ENCODE measurements at places on chromosomes 13 and 19.

- DNase-seq: no peak
Observed at GRCh38 chr13:26941345-26942174, 181.0 kb upstream of the GPR12 start.

GRCh38 chr13:67353941-67354340 lies 123.8 kb upstream of the PCDH9 start:
- no peak for DNase-seq

GRCh38 chr19:58509731-58510083 lies 2.1 kb downstream of the SLC27A5 start:
- no peak for DNase-seq

DNA sequence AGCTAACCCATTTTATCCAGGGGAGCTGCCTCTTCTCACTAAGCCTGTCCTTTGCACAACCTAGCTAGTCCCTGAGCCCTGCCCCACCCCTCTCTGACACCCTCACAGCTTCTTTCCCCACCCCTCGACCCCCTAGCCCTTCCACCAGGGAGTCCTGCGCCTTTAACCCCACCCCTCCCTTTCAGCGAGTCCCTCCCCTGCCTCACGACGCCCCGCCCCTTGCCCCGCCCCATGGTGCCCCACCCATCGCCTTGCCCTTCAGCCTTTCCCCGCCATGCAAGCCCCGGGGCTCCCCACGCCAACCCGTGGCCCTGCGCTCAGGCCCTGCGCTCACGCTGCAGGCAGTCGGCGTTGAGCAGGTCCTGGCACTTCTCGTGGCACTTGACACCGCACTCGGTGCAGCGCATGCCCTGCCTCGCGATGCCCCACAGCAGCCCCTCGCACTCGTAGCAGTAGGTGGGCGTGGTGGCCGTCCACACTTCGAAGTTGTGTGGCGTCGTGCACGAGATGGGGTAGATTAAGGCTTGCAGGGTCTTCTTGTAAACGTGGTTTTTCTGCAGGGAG lies 40.0 kb downstream of the UNC13A start:
- DNase-seq: no peak

GRCh38 chr19:14411938-14412245 lies 7.2 kb downstream of the DDX39A start:
- no peak for DNase-seq

GRCh38 chr13:98284679-98285078 lies 107.6 kb upstream of the RNF113B start:
- no peak for DNase-seq

- DNase-seq: no peak
Observed at GRCh38 chr19:32337084-32337808, 8.2 kb upstream of the ZNF507 start.

GRCh38 chr13:55577082-55577846 lies 1563.5 kb upstream of the PRR20A start:
- DNase-seq: no peak

DNA sequence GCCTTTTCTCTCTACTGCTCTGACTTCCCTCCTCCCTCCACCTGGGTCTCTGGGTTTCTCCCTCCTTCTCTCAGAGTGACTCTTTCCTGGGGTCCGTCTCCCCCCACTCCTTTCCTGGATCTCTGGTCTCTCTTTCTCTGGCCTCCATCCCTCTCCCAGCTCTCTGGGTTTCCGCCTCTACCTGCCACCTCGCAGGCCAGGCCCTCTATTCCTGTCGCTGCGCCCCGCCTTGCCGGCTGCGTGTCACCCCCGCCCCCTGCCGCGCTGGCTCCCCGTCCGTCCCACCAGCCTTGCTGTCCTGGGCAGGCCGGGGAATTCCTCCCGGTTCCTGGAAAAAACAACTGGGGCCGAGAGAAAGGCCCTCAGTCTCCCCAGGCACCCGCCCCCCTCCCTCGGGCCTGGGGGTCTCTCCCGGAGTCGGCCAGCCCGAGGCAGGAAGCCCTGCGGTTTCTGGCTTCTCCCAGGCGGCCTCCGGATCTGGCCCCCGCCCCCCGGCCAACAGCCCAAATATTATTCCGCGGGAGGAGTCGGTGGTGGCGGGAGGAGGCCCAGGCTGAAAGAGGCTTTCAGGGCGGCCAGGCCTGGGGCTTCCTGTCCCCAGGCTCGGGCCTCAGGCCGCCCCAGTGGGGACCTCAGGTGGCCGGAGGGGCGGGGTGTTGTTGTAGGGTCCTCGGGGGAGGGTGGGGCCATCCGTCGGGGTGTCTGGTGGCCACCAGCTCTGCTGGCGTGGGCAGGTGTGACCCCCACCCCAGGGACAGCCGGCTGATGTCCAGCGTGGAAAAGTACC lies 9.3 kb downstream of the IRF2BP1 start:
- no peak for DNase-seq

GRCh38 chr13:75946536-75947284 lies 310.6 kb downstream of the LMO7 start:
- no peak for DNase-seq

GRCh38 chr13:73138638-73139491 lies 80.1 kb downstream of the KLF5 start:
- no peak for DNase-seq

GRCh38 chr13:50426927-50427326 lies 411.7 kb downstream of the KCNRG start:
- no peak for DNase-seq

GRCh38 chr13:101579281-101579802 lies 126.9 kb downstream of the ITGBL1 start:
- no peak for DNase-seq

- DNase-seq: no peak
Observed at GRCh38 chr19:3206216-3206953, 18.1 kb upstream of the CELF5 start.

DNA sequence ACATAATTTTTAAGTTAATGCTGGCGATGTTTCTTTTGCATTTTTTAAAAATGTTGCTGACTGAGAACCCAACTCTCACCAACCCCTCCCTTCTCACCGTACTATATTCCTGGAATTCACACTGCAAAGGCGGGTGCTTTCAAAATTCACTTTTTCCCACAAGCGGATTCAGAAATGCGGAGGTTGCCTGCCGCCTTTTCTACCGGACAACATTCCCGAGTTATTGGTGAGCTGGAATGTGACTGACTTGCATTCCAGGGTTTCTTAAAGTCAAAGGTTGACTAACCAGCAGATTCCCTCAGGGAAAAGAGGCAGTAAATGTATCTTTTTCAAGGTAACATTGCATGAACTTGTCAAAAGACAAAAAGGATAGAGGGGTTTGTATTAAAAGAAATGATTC lies 113.3 kb downstream of the RAB20 start:
- DNase-seq: no peak

GRCh38 chr19:8239528-8240273 lies 30.5 kb downstream of the CERS4 start:
- DNase-seq: no peak

- DNase-seq: no peak
Observed at GRCh38 chr13:73212482-73212881, 153.7 kb downstream of the KLF5 start.

DNA sequence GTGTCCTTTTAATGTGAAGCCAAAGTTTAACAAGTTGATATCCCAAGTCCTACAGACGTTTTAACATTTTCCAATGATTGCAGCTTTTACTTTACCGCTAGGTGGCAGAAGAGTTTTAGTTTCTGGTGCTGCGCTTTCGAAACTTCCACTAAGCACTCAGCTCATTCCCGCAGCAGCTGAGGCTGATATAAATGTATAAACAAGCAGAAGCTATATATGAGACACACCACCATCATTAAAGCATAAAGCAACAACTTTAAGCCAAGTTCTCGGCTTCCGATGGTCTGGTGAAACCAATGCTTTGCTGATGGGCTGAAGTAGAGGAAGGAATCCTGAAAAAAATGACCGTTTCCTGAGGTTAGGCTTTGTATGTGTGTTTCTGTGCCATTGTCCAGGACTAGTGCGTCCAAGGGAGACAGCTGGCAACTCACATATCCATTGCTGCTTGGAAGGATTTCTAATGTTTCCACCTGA lies 753.9 kb downstream of the OLFM4 start:
- DNase-seq: no peak

- DNase-seq: no peak
Observed at GRCh38 chr13:65236841-65237418, 1993.2 kb downstream of the PCDH9 start.

DNA sequence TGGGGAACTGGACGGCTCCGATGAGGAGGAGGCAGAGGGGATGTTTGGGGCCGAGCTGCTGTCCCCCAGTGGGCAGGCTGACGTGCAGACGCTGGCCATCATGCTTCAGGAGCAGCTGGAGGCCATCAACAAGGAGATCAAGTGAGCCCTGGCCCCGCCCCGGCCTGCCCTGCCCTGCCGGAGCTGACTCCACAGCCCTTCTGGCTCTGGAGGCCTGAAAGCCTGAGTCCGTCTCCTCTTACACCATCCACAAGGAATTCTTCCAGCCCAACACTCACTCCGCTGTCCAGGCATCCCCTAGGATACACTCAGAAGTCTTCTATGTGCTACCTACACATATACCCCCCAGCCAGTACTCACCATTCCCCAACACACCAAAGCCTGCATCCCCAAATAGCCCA lies 17.4 kb downstream of the PPFIA3 start:
- DNase-seq: no peak

- DNase-seq: no peak
Observed at GRCh38 chr13:30700364-30700763, 35.0 kb upstream of the ALOX5AP start.

DNA sequence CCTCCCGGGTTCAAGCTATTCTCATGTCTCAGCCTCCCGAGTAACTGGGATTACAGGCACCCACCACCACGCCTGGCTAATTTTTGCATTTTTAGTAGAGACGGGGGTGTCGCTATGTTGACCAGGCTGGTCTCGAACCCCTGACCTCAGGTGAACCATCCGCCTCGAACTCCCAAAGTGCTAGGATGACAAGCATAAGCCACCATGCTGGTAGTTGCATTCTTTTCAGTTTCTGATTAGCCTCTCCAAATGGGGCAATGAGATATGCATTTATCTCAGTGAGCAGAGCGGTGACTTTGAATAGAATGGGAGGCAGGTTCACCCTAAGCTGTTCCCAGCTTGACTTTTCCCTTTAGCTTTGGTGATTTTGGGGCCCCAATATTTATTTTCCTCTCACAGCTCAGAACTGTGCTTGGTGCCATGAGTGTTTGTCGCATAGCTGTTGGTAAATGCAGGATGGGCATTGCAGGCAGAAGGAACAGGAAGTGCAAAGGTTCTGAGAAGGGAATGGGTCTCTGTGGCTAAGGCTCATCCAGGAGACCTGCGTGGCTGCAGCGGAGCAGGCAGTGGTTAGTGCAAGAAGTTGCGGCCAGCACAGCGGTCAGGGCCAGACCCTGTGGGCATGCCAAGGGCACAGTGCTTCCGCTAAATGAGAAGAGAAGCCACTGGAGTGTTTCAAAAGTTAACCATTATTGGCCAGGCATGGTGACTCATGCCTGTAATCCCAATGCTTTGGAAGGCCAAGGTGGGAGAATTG lies 20.7 kb downstream of the LYPD3 start:
- DNase-seq: no peak

GRCh38 chr13:33033051-33033812 lies 17.0 kb downstream of the KL start:
- no peak for DNase-seq

DNA sequence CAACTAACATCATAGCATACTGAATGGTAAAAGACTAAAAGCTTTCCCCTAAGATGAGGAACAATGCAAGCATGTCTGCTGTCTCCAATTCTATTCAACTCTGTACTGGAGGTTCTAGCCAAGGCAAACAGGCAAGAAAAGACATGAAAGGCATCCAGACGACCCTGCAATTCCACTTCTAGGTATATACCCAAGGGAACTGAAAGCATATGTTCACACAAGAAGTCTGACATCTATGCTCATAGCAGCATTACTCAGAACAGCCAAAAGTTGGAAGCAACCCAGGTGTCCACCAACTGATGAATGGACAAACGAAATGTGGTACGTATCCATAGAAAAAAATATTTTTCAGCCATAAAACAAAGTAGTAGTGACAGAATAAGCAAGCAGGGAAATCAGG lies 39.1 kb downstream of the PEPD start:
- DNase-seq: no peak

DNA sequence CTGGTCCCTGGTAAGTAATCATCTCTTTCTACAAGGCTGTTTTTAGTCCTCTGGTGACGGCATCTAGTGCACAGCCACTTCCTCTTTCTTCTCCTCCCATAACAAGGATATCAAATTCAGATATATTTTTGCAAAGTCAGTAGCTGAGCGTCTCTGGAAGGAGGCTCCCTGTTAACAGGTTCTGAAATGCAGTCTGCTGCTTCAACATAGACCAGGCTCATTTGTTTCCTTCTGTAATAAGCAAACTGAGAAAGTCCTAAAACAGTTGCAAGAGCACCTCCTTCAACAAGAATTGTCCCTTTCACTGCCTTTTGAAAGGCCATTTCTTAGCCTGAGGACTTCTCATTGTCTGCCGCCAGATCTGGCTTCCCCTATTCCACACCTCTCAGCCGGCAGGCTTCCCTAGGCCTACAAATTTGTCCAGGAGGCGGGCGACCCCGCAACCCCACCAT lies 7.4 kb upstream of the ZSCAN5A start:
- DNase-seq: no peak

- DNase-seq: no peak
Observed at GRCh38 chr13:53422415-53422814, 393.8 kb downstream of the OLFM4 start.

DNA sequence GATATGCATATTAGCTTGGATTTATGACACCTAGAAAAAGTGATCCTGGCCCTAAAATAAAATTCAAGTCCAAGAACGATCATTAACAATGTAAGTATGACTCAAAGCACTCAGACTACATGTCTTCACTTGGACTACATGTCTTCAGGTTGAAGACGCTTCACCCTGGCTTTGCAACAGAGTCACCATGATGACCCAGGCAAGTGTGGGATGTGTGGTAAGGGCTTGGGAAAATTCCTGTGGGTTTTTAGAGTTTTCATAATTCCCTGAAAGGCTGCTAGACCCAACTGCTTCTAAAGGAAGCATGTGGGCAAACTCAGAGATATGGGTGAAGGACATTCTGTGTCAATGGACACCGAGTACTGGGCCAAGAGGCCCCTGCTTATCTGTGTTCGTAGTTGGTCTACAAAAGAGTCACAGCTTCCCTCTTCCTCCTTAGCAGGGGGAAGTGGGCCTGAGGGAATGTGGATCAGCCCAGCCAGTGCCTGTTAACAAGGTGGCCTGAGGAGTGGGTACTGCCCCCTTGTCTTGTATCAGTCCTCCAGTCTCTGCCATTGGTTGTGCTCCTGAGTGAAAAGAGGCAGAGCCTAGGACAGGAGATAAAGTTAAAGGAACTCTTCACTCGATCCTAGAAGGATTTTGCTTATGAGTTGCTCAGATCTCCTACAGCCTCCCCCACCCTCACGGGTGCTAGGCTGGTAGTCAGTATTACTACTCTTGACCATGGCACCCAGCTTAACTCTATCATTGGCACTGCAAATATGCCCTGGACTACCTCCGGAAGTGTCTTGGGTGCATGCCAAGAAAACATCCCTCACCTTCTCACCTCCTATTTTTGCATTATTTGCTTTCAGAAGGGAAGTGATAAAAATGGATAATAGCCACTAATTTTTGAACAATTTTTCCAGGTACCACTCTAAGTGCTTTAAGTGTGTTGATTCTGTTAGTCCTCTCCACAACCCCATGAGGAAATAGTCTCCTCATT lies 406.3 kb downstream of the COG6 start:
- DNase-seq: no peak

GRCh38 chr13:113573065-113573464 lies 11.5 kb upstream of the TFDP1 start:
- DNase-seq: no peak

Data from activated naive CD4-positive, alpha-beta T cell (primary cell).